AG04449 (cell line): ENCODE measurements at places on chromosomes 6 and 20.
A peak's percentile ranks its signal among the peaks of the same experiment; 100 is the strongest.

GRCh38 chr6:39791850-39792539, at the start of gene DAAM2:
DAAM2 (plus strand) TSS chr6:39792376; CDS start chr6:39856303, 63,927 bp downstream.
- DNase-seq: no peak

DNA sequence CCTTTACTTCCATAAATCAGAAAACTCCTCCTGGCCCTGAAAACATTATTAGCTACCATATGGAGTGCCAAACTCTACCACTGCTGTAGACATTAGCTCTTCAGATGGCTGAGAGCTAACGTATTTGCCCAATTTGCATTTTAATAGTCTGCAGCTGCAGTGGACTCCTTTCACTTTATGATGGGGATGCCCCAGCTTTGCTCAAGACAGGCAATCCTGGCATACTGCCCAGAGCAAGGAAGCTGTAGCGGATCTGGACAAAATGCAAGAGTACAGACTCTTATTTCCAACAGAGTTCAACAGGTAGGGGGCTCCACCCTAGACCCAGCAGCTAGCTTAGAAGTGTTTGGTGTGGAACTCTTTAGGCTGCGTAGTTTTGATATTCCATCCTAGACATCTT, 246.7 kb downstream of the FOXC1 start:
- peak; percentile 54 for DNase-seq

DNA sequence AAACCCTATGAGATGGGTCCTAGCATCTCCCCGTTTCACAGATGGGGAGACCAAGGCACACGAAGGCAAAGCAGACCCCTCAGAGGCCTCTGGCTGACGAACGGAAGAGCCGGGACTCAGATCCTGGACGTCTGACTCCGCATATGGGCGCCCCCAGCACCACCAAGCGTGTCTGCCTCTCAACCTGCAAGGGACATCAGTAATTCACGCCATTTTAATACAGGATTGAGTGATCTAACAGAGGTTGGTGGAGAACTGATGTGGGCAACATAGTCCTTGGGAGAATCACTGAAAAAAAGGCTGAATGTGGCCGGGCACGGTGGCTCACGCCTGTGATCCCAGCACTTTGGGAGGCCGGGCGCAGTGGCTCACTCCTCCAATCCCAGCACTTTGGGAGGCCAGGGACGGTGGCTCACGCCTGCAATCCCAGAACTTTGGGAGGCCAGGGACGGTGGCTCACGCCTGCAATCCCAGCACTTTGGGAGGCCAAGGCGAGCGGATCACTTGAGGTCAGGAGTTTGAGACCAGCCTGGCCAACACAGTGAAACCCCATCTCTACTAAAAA, 206.6 kb downstream of the DLL1 start:
- no peak for DNase-seq

- DNase-seq: no peak
Measured at GRCh38 chr6:136717716-136717990, 74.6 kb downstream of the MAP3K5 start.

DNA sequence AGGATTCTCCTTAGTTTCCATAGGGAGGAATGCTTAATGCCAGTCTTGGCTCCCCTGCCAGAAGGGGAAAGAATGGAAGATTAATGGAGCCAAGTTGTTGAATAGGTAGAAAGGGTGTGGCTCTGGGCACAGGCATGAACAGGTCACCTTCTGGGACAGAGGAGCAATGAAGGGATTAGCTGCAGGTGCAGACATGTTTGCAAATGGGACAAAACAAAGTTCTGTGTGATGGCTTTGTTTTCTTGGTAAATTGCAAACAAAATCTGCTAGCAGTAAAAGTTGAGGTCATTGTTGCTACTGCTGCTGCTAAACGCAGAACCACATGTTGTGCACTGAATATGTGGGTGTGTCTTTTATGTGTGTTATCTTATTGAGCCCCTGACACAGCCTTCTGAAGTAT, 93.3 kb downstream of the PERP start:
- no peak for DNase-seq

GRCh38 chr20:22836211-22836610, 198.9 kb upstream of the SSTR4 start:
- DNase-seq: no peak

GRCh38 chr6:127317388-127318128, 25.9 kb downstream of the ECHDC1 start:
- no peak for DNase-seq

DNA sequence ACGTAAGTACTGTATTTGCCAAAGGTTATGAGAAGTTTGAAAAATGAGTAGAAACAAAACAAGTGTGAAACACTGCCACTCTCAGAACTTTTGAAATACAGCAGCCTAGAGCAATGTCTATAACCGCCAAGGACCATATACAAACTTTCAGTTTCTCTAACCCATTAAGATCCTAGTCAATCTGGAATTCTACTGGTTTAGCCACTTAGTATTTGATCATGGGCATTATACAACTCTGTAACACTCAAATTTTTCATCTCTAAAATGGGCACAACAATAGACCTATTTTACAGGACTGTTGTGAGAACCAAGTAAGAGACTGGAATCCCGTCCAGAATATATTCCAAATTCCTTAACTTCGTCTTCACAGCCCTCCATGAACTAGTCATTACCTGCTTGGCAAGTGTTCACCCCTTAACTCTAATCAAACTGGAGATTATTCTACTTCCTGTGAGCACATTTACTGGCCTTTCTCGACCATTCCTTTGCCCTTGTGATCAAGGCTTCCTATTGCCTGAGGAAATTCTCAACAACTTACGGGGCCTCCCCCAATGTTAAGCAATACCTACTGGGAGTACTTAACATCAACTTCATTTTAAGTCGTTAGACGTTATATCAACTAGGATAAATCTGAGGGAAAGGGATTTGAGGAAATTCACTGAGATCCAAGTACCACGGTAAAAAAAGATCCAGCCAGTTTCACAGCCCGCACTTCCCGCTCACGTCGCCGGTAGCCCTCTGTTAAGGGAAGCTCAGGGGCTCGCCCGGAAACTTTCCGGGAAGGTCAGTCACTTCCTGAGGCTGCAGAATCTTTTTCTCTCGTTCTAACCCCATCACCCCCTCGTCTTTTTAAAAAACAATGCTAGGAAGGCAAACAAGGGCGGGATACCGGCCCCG, 1.1 kb downstream of the EIF2S2 start:
- DNase-seq: no peak

GRCh38 chr20:53739799-53740785, 146.5 kb upstream of the ZNF217 start:
- DNase-seq: no peak

DNA sequence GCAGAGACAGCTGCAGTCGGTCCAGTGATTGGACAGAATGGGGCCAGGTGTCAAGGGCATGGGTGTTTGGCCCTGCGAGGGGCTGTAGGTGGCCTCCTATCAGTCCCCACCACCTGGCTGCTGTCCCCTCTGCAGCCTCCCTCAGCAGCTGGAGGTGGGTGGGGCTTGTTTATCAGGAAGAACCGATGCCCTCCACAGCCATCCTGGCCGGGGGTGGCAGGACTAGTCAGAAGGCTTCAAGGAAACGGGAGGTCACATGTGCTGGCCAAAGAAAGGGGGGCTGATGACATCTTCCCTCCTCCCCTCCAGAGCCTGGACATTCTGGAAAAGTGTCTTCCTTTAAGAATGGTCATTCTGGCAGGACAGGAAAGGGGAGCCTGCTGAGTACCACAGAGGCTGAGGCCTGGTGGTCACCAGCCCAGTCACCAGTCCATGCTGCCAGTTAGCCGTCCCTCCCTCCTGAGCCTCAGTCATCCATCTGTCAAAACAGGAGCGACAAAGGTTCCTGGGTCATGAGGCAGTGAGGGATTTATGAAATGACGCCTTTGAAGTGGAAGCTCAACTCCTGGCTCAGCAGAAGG, 4.1 kb downstream of the FAM210B start:
- no peak for DNase-seq

- DNase-seq: no peak
Measured at GRCh38 chr20:64268174-64268573, 12.6 kb downstream of the PCMTD2 start.

DNA sequence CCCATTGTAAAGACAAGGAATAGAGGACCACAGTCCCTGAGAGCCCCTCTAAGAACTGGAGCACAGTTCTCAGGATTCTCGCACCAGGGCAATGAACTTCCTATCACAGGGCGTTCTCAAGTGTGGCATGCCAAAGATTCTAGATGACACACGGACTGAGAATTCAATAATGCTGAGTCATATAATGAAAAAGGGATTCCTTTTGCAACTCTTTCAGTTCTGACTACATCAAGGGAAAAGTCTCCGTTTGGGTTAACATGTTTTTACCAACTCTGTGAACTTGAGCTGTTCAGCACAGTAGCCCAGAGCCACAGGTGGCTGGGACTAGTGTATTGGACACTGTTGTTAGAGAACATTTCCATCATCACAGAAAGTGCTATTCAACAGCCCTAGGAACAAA, 3.4 kb downstream of the MED20 start:
- peak; percentile 79 for DNase-seq

GRCh38 chr6:1584996-1585668, 24.6 kb upstream of the FOXC1 start:
- DNase-seq: no peak

DNA sequence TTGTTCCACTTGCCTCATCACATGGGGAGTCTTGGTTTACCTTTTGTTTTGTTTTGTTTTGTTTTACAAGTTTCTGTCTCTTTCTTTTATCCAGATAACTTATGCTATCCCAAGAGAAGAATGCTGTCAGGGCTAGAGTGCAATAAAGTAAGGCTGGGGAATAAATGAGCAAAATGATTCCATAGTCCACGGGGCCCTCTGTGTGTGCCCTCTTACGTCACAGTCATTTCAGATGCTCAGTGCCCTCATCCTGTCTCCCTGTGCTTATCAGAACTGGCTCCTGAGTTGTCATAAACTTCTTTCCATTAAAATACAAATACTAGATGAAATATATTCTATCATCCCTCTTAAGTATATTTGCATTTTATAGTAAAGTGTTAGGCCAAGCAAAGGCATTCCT, 30.8 kb upstream of the ENPP1 start:
- DNase-seq: no peak

DNA sequence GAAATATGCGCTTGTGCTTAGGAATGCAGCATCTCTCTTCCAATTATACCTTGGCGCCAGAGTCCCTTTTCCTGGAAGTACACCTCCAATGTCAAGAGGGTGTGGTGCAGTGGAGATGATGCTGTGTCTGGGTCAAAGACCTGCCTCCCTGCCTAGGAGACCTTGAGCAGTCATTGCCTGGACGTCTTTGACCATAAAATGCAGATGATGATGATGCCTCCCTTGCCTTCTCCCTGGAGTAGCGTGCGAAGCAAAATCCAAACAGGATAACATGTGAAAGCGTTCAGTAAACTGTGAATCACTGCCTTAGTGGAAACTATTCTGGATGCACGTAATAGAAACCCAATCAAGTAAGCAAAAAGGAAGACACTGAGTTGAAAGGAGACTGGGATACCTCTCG, 97.4 kb upstream of the ARMC2 start:
- DNase-seq: no peak
